ENCODE measurements at places on chromosomes 4 and X.

DNA sequence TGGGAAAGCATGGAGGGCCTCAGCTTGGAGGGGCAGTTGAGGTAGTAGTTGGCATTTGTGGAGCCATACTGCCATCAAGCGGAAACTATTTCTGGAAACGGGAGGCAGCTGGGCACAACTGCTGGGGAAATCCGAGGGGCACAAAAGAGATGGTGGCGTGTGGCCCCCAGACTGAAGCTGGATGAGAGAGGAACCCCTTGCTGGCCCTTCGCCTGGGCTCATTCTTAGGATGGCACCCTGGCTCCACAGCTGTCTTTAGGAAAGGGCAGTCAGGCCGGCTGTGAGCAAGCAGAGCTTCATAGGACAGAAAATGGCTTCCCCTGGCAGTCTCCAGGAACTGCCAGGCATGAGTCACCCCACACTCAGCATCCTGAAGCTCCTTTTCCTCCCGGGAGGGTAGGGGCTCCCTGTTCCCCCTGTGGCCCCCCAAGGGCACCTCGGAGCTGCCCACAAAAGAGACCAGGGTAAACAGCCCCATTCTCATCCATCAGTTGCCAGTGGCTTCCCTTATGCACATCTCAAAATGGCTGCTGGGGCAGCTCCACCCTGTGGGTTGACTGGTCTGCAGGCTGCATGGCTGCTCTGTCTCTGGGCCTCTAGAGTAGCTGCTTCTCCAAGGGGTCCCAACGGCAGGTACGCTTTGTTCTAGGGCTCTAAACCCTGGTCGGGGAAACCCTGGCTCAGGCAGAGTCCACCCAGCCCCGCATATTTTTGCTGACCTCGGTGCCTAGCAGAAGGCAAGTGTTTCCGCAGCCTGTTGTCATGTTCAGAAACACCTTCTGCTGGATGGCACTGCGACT lies 64.7 kb downstream of the NBDY start:
- DNase-seq, result no peak

DNA sequence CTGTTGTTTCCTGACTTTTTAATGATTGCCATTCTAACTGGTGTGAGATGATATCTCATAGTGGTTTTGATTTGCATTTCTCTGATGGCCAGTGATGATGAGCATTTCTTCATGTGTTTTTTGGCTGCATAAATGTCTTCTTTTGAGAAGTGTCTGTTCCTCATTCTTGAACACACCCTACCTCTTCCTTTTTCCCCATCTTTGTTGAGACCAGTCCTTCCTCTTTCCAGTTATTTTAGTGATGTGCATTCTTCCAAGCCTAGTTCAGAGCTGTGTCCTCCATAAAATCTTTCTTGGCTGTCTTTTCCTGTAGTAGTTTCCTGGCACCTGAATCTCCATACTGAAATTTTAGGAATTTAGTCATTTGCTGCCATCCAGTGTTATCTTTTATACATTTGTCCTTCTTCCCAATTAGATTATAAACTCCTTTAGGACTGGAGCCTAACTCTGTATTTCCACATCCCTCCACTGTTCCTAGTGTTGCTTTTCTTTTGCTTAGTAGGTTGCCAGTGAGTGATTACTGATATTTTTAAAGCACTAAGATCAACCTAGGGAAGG lies 11.4 kb downstream of the FHIP1A start:
- DNase-seq, result no peak

- DNase-seq, result no peak
Observed at GRCh38 chr4:126267689-126268088, 952.9 kb downstream of the FAT4 start.

GRCh38 chrX:12989461-12989860 lies 14.6 kb downstream of the TMSB4X start:
- DNase-seq, result no peak

DNA sequence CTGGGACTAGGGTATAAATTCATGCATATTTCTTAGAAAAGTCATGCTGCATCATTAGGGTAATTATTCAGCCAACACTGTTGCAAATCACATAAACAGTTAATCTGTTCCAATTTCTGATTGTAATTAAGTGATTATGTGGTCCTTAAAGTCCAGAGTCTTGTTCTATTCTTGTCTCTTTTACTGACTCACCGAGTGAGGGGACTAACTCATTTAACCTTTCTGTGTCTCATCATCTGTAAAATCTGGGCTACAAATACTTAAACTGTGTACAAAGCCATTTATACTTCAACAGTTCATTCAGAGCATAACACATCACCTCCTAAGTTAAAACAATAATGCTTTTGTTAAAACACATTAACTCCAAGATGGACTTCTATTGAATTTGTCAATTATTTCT lies 65.4 kb upstream of the KLHL13 start:
- DNase-seq, result no peak

Measured in glomerular endothelial cell (primary cell).